ENCODE measurements at places on chromosomes 12 and 14. TPM values are rescaled to one million over a fixed set of nuclear protein-coding genes. Genes with fewer than 3 reads are reported as not detected.

DNA sequence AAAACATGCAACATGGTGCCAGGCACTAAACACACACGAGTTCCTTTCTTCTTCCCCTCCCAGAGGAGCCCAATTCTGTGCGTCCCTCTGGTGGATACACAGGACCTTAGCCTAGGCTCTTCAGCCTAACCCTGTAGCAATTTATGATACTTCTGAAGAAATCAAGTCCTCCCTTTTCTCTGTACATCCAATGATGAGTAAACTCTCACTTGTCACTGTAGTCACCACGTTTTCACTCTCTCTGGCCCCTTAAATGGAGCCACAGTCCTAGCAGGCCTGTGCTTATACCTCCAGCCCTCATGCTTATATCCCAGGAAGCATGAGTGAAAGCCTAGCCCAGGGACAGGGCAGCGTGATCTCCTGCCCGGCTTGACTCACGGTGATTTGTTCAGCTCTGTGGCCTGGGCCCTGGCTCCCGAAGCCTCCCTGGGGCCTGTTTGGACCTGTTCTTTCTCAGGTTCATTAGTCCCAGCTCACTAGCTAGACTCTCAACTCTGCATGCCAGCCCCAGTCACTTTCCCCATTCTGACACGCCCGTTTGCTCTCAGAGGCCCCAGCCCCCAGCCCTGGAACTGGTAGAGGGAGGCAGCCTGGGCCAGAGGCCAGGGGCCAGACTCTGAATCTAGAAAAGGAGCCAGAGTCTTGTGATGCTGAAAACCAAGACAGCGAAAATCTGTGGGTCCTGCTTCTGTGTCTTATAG is 24.1 kb upstream of the PLEKHG3 start:
- DNase-seq: no peak

- DNase-seq: peak; percentile 35
Observed at GRCh38 chr14:77040741-77041653, 12.5 kb upstream of the IRF2BPL start.

- no peak for DNase-seq
Observed at GRCh38 chr14:37586797-37587130, 8.3 kb downstream of the FOXA1 start.

FGF23 gene
- total RNA-seq: not detected

SERPINA10 gene
- 0.15 TPM for total RNA-seq
